Activated naive CD8-positive, alpha-beta T cell treated with anti-CD3 and anti-CD28 coated beads, Interleukin-2, amount 10 ng/mL, durations not matched to agents 7 days and 5 days (primary cell): ENCODE measurements at places on chromosomes 6 and 20. TPM values are rescaled to one million over a fixed set of nuclear protein-coding genes. Genes with fewer than 3 reads are reported as not detected.

DNA sequence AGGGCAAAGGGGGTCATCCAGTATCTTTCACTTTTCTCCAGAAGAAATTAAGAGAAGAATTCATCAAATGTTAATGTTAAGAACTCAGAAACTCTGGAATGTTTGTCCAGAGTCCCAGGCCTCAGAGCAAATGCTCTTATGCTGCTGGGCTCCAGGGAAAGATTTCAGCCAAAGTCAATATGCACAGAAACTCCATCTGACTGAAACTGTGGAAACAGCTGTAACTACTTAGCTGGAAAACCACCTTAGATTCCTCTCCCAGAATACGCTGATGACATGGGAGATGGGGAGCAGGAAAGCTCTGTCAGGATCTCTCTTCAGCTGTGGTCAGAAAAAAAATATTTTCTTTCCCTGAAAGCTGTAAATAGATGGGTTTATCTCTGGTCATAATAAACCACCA, 559.6 kb downstream of the RFPL4B start:
- no peak overlapping the region for H3K27ac ChIP-seq
- H3K4me1 ChIP-seq: no peaks in the 10 kb centered on the region
- H3K36me3 ChIP-seq: no peaks in the 10 kb centered on the region
- no peak overlapping the region for H3K4me3 ChIP-seq
- H3K27me3 ChIP-seq: no peaks in the 10 kb centered on the region

GRCh38 chr6:36550473-36551000, 3.3 kb upstream of the STK38 start:
- no peak overlapping the region for H3K27ac ChIP-seq
- DNase-seq: no peak
- H3K36me3 ChIP-seq: no peaks in the 10 kb centered on the region
- peaks cover 16% of the 10 kb centered on the region for H3K4me1 ChIP-seq
- H3K4me3 ChIP-seq: no peak overlapping the region
- H3K27me3 ChIP-seq: no peaks in the 10 kb centered on the region

DNA sequence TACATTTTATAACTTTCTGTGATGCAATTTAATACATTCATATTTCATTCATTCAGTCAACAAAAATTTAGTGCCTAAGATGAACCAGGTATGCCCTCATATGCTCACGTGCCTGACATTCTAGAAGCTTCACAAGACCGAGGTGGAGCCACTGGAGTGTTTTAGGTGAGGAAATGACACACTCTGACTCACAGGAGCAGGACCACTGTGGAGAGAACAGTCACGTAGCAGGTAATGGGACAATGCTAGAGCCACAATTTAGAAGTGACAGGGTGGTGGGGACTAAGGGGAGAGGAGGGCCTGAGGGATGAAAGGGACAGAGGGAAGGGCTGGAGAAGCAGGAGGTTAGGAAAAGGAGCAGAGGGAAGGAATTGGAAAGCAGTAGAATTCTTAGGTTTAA, 17.6 kb upstream of the HLA-A start:
- no peaks in the 10 kb centered on the region for H3K36me3 ChIP-seq
- no peak for DNase-seq
- no peak overlapping the region for H3K27ac ChIP-seq
- H3K4me3 ChIP-seq: no peak overlapping the region
- peaks cover 7% of the 10 kb centered on the region for H3K4me1 ChIP-seq

- peak; percentile 35 for DNase-seq
- H3K4me1 ChIP-seq: peaks cover 2% of the 10 kb centered on the region
- H3K4me3 ChIP-seq: no peak overlapping the region
- no peak overlapping the region for H3K27ac ChIP-seq
- no peaks in the 10 kb centered on the region for H3K36me3 ChIP-seq
- peaks cover 12% of the 10 kb centered on the region for H3K27me3 ChIP-seq
Measured at GRCh38 chr20:9912858-9913434, 74.1 kb upstream of the PAK5 start.

GRCh38 chr20:10747019-10747418, 73.2 kb upstream of the JAG1 start:
- no peak for DNase-seq
- no peaks in the 10 kb centered on the region for H3K36me3 ChIP-seq
- no peaks in the 10 kb centered on the region for H3K27me3 ChIP-seq
- H3K4me1 ChIP-seq: no peaks in the 10 kb centered on the region
- H3K4me3 ChIP-seq: no peak overlapping the region

DNA sequence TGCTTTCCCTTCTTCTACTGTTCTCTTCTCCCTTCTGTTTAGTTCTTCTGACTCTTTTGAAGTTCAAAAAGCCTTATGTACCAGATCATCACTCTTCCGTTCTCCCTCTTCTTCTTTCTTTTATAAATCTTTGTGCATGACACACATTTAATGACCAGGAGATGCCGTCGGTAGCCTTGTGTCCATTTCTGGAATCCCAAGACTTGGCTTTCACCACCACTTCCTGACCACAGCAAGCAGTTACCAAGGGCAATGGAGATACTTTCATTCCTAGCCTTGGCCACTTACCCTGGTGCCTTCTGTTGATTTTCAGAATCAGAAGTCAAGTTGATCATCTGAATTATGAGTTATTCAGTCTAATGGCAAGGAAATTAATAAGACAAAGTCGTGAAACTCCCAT, 268.5 kb upstream of the QKI start:
- DNase-seq: no peak
- H3K4me1 ChIP-seq: no peaks in the 10 kb centered on the region
- no peak overlapping the region for H3K4me3 ChIP-seq
- no peaks in the 10 kb centered on the region for H3K36me3 ChIP-seq

- H3K36me3 ChIP-seq: no peaks in the 10 kb centered on the region
- H3K4me3 ChIP-seq: no peak overlapping the region
- H3K4me1 ChIP-seq: no peaks in the 10 kb centered on the region
- no peak overlapping the region for H3K27ac ChIP-seq
- DNase-seq: no peak
Measured at GRCh38 chr20:52830598-52830997, 141.6 kb upstream of the TSHZ2 start.

DNA sequence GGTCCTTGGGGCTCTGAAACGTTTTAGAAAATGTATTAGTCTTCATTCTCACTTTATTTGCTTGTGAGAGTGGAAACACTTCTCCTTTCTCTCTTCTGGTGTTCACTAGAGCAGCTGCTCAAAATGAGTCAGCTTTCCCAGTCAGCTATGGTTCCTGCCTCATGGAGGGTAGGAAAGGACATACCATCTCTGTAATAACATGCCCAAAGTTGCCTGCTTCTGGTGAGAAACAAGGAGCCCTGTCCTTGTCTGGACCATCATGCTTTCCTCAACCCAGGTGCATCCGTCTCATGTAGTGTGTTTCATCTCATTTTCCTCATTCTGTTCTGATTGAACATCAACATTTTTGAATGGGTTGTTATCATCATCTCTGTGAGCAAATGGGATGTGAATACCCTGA, 17.1 kb upstream of the TINAG start:
- H3K36me3 ChIP-seq: no peaks in the 10 kb centered on the region
- no peaks in the 10 kb centered on the region for H3K4me1 ChIP-seq
- no peak for DNase-seq
- H3K27ac ChIP-seq: no peak overlapping the region
- no peaks in the 10 kb centered on the region for H3K27me3 ChIP-seq

DNA sequence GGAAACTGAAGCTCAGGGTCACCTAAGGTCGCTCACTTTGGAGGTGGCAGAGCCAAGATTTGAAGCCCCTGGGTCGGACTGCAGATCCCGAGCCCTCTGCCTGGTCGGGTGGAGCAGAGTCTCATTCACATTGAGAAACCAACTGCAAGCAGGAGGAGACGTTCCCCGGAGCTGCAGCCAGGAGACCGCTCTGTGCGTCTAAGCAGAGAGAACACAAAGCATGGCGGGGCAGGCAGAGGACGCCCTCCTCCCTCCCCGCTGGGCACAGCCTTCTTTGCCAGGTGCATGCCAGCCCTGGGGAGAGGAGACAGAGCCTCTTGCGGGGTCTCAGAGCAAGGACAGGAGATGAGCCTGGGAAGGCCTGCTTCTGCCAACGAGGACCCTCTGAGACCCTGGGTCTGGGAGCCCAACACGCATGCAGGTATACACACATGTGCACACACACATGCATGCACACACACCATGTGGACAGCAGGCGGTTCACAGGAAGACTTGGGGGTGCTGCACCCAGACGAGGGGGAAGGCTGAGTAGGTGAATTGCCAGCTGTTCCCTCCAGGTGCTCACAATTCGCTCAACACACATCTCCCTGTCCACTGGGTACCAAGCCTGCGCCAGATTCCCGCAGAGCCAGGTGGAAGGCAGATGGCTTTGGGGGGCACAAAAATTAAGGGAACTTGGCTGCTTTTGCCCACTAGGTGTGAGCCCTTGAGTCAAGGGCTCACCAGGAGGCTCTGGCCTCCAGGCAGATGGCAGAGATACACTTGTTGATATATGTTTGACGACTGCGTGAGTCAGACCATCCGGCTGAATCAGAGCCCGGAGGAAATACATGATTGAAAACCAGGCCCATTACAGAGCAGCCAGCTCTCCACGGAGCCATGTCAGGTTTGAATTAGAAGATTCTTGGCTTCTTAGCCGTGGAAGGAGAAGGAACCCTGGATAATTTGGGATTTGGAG, 5.5 kb upstream of the NTSR1 start:
- peaks cover 18% of the 10 kb centered on the region for H3K27me3 ChIP-seq
- peak overlapping the region; percentile 66 for H3K4me3 ChIP-seq
- no peak for DNase-seq

DNA sequence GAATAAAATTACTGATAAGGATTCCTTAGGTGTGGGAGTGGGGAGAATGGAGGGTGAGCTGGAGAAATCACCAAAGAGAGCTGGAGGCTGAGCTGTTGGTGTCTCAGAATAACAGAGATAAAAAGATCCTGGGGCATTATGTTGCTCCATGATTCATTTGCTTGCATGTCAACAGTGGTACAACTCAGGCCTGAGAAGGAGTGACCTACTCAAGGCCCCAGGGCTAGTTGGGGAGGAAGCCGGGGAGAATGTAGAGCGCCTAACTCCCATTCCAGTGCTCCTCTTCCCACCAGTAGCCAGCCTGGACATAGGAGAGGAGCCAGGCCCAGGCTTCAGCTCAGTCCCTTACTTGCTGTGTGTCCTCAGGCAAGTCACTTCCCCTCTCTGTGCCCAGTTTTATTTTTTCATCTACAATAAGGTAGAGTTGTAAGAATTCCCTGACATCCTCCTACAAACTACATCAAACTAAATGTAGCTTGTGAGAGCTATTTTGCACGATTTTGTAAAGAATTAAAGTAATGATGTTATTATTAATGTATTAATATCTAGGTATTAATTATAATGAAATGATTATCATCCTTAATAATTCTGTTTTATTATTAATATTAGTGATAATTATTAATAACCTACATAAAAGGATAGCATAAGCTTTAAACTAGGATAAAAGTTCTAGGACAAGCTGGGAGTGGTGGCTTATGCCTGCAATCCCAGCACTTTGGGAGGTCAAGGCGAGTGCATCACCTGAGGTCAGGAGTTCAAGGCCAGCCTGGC, 250.9 kb upstream of the SULF2 start:
- H3K27me3 ChIP-seq: no peaks in the 10 kb centered on the region
- no peak overlapping the region for H3K27ac ChIP-seq
- no peak overlapping the region for H3K4me3 ChIP-seq
- no peak for DNase-seq
- H3K4me1 ChIP-seq: no peaks in the 10 kb centered on the region
- no peaks in the 10 kb centered on the region for H3K36me3 ChIP-seq

GRCh38 chr6:53359843-53360092, 11.0 kb upstream of the ELOVL5 start:
- peak overlapping the region; percentile 98 for H3K27ac ChIP-seq
- peak overlapping the region; percentile 91 for H3K4me3 ChIP-seq
- DNase-seq: no peak
- peaks cover 30% of the 10 kb centered on the region for H3K4me1 ChIP-seq

DNA sequence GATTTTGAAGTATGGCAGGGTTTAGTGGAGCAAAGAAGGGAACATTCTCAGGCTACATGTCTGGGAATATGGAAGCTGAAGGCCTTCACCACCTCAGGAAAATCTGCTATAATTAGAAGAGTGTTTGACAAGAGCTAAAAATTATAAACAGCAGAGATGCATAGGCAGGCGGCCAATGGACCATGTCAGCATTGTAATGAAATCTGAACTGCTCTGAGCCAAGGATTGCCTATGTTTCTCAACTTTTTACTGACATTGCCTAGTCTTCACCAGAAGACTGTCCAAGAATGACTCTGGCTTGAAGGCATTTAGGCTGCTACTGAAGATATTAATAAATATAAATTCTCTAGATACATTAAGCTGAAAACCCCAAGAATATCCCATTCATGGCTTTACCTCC, 84.1 kb downstream of the C6orf52 start:
- H3K4me1 ChIP-seq: no peaks in the 10 kb centered on the region
- H3K36me3 ChIP-seq: peaks cover 19% of the 10 kb centered on the region
- H3K27ac ChIP-seq: no peak overlapping the region

GRCh38 chr20:54078296-54078984, 8.0 kb upstream of the BCAS1 start:
- peaks cover 6% of the 10 kb centered on the region for H3K36me3 ChIP-seq
- H3K27me3 ChIP-seq: no peaks in the 10 kb centered on the region
- peak overlapping the region; percentile 80 for H3K4me3 ChIP-seq

GRCh38 chr20:43459022-43459942, 1.6 kb downstream of the SRSF6 start:
- H3K36me3 ChIP-seq: peaks cover 28% of the 10 kb centered on the region
- H3K27ac ChIP-seq: peak overlapping the region; percentile 81
- DNase-seq: no peak
- peaks cover 1% of the 10 kb centered on the region for H3K27me3 ChIP-seq

GRCh38 chr20:36802326-36803222, 29.0 kb upstream of the DSN1 start:
- H3K36me3 ChIP-seq: peaks cover 8% of the 10 kb centered on the region
- DNase-seq: no peak
- H3K27ac ChIP-seq: no peak overlapping the region
- peaks cover 2% of the 10 kb centered on the region for H3K4me1 ChIP-seq

DNA sequence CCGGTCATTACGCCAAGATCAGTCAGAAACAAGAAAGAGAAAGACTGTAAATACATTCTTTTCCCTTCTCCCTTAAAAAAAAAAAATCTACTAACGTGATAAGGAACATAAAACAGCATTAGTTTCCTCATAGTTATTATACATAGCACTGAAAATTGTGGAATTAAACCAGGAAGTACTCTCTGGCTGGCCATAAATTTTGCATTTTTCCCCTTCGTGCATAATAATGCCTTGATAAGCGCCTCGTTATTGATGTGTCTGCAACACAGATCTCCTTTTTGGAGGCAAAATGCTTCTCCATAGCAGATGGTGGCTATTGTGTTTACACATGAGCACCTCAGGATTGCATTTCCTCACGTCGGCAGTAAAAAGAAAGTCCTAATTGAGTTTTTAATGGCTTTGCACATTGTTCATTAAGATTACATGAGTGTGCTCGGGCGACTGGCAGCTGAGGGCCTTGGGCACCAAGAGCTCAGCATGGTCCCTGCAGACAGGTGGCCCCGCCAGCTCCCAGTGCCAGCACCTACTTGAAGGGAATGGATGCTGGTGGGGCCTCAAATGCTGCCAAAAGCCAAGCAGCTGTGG, 394.5 kb downstream of the PTPRT start:
- H3K36me3 ChIP-seq: no peaks in the 10 kb centered on the region
- no peak for DNase-seq
- no peaks in the 10 kb centered on the region for H3K27me3 ChIP-seq
- no peak overlapping the region for H3K27ac ChIP-seq
- H3K4me1 ChIP-seq: no peaks in the 10 kb centered on the region
- H3K4me3 ChIP-seq: no peak overlapping the region

GRCh38 chr20:57582029-57582378, 21.1 kb downstream of the PCK1 start:
- no peaks in the 10 kb centered on the region for H3K36me3 ChIP-seq
- H3K4me3 ChIP-seq: no peak overlapping the region
- no peak for DNase-seq
- no peaks in the 10 kb centered on the region for H3K4me1 ChIP-seq

The KCNB1 gene
- not detected for total RNA-seq

The TRIM26 gene
- 75.5 TPM for total RNA-seq

The FAM229B gene
- total RNA-seq: 1.9 TPM

The BPI gene
- not detected for total RNA-seq

The ASCC3 gene
- total RNA-seq: 54.7 TPM

The GPX5 gene
- not detected for total RNA-seq

The RNF39 gene
- total RNA-seq: not detected
